ENCODE measurements at places on chromosomes 13 and 19. TPM values are rescaled to one million over a fixed set of nuclear protein-coding genes. Genes with fewer than 3 reads are reported as not detected.

Gene ZNF99
- polyA plus RNA-seq = 0.02 TPM

Gene ZBTB32
- 2.0 TPM for polyA plus RNA-seq

Gene KCTD12
- polyA plus RNA-seq = 35.4 TPM

Gene TMEM150B
- 2.0 TPM for polyA plus RNA-seq

Gene CSNK1G2
- polyA plus RNA-seq = 80.9 TPM

Gene RAB3A
- 1.0 TPM for polyA plus RNA-seq

Gene SERPINE3
- 0.16 TPM for polyA plus RNA-seq

DNA sequence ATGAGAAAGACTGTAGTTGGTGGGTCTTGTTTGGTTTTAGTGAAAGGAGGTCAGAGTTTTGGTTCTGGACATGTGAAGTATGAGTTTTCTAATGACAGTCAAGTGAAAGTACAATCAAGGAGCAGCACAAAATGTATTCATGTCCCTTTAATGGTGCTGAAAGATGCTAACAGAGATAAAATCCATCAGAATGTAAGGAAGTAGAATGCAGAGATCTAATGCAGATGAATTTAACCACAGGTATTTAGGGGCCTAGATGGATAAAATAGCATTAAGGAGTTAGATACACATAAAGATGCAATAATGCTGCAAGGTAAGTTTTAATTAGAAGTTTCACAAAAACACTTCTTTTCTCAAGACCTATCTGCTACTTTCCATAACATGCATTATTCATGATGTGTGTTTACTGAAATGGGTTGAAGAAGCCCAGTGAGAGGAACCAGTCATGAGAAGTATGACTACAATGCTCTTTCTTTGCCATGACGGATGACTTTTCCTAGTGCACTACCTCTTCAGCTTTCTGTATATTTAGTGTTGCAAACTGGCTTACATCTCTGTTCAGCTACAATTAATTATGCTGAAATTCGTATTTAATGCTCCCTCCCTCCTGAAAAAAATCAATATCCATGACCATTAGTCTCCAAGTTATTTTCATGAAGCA lies 222.9 kb upstream of the HTR2A start:
- no peak for DNase-seq

DNA sequence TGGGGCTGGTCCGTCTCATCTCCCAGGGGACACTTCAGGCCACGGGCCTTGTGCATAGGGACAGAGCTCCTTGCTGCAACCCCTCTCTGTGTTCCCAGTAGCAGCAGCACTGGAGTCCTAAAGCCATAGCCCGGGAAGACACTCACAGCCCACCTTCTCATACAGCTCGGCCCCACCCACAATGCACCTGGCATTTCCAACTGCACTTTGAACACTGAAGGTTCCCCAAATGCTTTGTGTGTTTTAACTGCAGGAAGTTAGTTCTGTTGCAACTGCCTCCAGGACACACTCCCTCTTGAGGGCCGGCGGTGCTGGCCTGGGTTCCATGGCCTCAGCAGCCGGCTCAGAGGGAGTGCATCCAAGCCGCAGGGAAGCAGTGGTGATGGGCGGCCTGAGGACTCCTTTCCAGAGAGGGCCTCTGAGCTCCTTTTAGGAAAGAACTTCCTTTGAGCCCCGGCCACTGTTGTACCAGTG lies 22.7 kb upstream of the TMEM255B start:
- DNase-seq = peak; percentile 67

DNA sequence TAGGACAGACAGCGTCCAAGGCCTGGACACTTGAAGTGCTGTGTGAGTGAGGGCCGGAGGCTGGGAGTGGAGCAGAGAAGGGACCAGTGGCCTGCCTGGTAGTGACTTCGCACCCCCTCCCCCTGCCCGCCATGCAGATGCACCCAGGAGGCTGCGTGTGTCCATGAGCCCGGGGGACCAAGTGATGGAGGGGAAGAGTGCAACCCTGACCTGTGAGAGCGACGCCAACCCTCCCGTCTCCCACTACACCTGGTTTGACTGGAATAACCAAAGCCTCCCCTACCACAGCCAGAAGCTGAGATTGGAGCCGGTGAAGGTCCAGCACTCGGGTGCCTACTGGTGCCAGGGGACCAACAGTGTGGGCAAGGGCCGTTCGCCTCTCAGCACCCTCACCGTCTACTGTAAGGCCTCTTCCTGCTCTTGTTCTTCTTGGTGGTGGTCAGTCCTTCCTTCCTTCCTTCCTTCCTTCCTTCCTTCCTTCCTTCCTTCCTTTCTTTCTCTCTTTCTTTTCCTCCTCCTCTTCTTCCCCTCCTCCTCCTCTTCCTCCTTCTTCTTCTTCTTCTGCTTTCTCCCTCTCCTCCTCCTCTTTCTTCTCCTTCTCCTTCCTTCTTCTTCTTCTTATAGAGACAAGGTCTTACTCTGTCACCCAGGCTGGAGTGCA lies 6.0 kb upstream of the FFAR1 start:
- no peak for DNase-seq

DNA sequence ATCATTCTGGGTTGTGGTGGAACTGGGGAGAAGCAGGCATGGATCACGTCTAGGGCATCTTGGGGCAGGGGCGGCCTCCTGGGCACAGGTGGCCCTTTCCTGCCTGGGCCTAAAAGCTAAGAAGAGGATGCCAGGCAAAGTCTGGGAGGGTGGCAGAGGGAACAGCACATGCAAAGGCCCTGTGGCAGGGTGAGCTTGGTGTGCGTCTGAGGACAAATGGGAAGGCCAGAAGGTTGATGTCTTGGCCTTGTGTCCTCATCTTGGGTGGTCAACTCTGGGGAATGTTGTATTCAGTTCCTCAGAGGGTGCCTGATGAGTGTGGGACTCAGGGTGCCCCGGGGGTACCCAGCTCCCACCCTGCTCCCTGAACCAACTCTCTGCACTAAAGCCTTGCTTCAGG lies 5.4 kb upstream of the PLK5 start:
- no peak for DNase-seq

GRCh38 chr19:5321066-5321642 lies 19.5 kb downstream of the PTPRS start:
- DNase-seq = no peak

- no peak for DNase-seq
Measured at GRCh38 chr13:96848286-96848685, 146.0 kb downstream of the OXGR1 start.

- no peak for DNase-seq
Measured at GRCh38 chr13:72804301-72804700, 22.4 kb downstream of the PIBF1 start.

DNA sequence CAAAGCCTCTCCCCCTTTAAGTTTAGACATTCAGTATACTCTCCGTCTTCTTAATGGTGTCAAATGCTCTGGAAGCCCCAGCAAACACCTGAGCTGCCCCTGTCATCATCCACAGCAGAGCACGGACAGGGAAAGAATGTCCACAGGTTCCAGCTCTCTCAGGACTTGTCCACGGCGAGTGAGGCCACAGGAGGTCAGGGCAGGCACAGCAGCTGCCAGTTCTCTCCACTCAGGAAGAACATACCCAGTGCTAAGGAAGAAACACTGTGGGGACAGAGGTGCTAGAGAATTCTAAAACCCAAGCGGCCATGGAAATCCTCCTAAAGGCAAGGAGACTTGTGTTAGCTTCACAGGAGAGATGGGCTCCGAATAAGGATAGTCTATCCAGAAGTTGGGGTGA lies 132.0 kb upstream of the SERP2 start:
- no peak for DNase-seq

GRCh38 chr19:57633832-57634131 lies 814 bp downstream of the ZNF211 start:
- no peak for DNase-seq
